ENCODE measurements at places on chromosomes 2 and 18.

GRCh38 chr2:240433973-240434727 is 1.3 kb upstream of the GPC1 start:
- DNase-seq, result peak; percentile 6

- no peak for DNase-seq
Observed at GRCh38 chr2:122528061-122528460, 772.6 kb downstream of the TSN start.

GRCh38 chr2:202758604-202759003 is 113.0 kb downstream of the ICA1L start:
- no peak for DNase-seq

- no peak for DNase-seq
Observed at GRCh38 chr18:48336332-48336731, 72.9 kb downstream of the ZBTB7C start.

DNA sequence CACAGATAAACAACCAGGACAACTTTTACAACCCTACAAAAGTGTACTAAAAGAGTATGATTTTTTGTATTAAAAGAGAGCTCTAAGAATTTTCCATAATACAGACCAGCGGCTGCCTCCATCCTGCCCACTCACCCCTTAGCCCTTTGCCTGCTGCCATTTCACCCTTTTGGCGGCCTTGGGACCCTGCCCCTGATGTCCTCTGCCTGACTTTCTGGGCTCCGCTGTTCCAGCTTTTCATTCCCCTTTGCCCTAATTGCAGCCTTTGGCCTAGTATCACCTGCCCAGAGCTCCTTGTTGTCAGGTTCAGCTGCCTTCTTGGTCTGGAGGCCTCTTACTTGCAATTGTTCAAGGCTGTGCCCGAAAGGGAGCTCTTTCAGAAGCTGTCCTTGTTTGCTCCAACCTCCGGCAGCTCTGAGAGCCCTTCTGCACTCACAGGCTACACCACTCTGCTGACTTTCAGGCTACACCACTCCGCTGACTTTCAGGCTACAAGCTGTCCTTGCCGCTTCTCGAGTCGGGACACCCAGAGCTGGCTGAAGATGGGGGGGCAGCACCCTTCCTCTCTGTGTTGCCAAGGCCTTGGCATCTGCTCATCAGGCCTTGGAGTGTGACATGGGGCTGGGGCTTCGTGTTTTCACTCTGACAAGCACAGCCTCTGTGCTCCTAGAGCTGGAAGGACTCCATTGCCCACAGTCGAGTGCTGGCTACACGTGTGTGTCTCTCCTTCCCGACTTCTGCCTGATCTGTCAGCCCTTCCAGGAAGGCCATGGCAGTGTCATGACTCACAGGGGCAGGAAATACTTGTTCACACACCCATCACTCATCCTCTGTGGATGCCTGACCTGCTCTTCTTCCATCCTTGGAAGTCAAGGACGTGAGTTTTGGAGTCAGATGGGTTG is 43.1 kb upstream of the HDAC4 start:
- no peak for DNase-seq

- no peak for DNase-seq
Observed at GRCh38 chr2:9991829-9992273, 40.4 kb downstream of the GRHL1 start.

DNA sequence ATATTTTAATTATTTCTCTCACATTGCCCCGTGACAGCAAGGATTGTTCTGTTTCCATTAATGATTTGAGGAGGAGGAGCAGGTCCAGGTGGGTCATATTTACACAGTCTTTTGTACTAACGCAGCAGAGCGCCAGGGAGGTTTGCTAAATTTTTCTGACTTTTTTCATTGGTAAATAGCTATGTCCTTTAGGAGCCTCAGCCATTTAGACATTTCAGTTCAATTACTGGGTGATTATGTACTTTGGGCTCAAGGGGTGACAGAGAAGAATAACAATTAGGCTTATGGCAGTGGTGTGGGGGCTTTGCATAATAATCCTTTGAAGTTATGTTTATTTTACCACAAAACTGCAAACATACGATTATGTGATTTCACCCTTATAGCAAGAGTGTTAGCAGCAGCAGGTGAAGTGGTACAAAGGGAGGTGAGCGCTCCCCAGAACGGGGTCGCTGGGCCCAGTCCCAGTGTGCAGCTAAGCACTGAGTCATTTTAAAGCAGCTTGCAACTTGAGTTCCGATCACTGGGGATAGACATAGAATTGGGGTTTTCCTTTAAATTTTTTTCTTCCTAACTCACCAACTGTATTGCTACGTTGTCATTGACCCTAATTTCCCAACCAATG is 80.3 kb downstream of the TSHZ1 start:
- DNase-seq, result no peak
